GM12878 (cell line): ENCODE measurements at places on chromosomes 12 and 14. TPM values are rescaled to one million over a fixed set of nuclear protein-coding genes. Genes with fewer than 3 reads are reported as not detected.

DNA sequence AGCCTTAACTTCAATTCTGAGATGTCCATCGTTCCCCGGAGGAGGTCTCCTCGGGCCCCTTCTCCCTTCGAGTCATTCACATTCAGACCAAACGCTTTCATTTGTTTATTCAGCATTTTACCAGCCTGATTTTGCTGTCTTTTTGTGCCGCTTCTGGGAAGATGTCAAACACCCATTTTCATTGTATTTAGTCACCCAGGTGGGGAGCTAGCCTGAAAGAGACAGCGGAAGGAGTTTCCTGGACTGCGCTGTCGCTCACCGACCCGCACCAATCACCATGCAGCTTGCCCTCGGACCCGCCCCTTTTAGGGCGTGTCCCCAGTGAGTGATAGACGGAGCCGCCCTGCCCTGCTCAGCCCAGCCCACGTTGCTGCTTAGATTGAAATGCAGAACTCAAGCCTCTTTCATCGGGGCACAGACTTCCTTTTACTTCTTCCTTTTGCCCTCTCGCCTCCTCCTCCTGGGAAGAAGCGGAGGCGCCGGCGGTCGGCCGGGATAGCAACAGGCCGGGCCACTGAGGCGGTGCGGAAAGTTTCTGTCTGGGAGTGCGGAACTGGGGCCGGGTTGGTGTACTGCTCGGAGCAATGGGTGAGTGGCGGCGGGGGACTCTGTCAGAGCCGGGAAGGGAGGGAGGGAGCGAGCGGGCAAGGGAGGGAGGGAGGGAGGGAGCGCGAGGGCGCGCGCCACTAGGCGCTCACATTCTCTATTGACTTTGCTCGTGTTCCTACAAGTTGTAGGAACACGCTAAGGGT, at the start of gene PAX9:
TSS of gene PAX9 (plus strand) at position 355 of the 752 bp plus-strand sequence. CDS start at position 585, 230 bp downstream.
- DNase-seq = peak; percentile 23
- H3K27ac ChIP-seq = no peak within 1 kb of the TSS

- peaks cover 18% of the 10 kb centered on the region for H3K4me1 ChIP-seq
- DNase-seq = no peak
- H3K36me3 ChIP-seq = no peaks in the 10 kb centered on the region
Measured at GRCh38 chr12:132429946-132430643, 59.9 kb upstream of the FBRSL1 start.

Gene LAG3
- 4.2 and 5.2 TPM in 2 replicates for total RNA-seq

GRCh38 chr12:89073027-89073398, 279.3 kb downstream of the DUSP6 start:
- no peak overlapping the region for H3K27ac ChIP-seq
- no peaks in the 10 kb centered on the region for H3K36me3 ChIP-seq
- H3K4me3 ChIP-seq = no peak overlapping the region
- DNase-seq = no peak

DNA sequence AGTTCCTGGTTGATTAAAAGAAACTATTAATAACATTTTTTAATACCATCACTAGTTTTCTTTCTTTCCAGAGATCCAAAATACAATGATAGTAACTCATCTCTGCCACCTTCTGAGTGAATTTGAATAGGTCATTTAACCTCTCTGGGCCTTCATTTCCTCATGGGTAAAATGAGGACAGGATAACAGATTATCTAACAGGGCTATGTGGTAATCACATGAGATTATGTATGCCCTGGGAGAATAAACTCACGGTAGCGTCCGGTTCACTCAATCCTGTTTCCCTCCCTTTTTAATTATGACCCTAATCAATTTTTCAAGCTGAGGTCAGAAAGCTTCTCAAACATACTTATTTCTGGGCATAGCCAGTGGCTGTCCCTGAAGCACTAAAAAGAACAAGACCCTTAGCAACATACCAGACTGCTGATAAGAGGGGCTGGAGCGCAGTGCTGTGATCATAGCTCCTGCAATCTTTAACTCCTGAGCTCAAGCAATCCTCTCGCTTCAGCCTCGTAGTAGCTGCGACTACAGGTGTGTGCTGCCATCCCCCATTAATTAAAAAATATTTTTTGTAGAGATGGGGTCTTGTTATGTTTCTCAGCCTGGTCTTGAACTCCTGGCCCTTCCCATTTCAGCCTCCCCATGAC, 24.2 kb downstream of the ATXN2 start:
- peaks cover 6% of the 10 kb centered on the region for H3K4me1 ChIP-seq
- no peak overlapping the region for H3K4me3 ChIP-seq
- H3K36me3 ChIP-seq = no peaks in the 10 kb centered on the region
- DNase-seq = no peak
- H3K27ac ChIP-seq = no peak overlapping the region

Gene PGF
- total RNA-seq = 1.0 and 1.1 TPM in 2 replicates

DNA sequence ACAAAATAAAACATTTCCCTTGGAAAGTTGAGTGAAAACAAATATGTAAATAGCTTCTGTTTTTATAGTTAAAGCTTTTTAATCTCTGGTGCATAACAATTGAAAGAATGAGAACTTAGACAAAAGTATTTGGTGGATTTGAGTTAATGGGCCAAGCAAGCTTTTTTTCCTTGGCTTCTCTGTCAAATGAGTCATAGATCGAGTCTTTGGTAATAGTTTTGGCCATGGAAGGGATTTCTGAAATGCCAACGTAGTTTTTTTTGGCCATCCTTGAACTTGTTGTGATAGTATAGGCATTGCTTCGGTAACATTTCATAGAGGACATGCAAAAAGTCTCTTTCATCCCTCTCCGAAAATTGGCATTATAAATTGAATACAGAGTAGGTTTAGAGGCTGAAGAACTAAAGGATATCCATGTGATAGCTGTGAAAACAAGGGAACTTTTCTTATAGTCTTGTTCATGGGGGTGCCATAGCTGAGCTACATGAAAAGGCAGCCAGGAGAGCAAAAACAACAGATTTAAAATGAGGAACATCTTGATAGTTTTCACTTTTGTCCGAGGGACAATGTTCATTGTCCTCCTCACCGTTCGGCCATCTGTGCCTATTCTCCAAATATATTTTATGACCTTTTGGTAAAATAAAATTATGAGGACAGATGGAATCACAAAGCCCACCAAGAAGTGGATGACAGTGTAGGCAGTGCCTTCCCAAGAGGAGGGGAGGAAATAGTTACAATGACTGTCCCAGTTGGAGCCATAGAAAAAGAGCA, 34.7 kb downstream of the GPR19 start:
- H3K27me3 ChIP-seq = no peaks in the 10 kb centered on the region
- peaks cover 4% of the 10 kb centered on the region; the same call in 1 of the 2 replicates for H3K4me1 ChIP-seq
- no peaks in the 10 kb centered on the region for H3K36me3 ChIP-seq
- no peak overlapping the region for H3K4me3 ChIP-seq
- no peak for DNase-seq

- DNase-seq = no peak
- no peaks in the 10 kb centered on the region for H3K27me3 ChIP-seq
- no peaks in the 10 kb centered on the region for H3K4me1 ChIP-seq
Measured at GRCh38 chr12:14853961-14854360, 10.6 kb upstream of the ART4 start.

GRCh38 chr12:92696216-92696615, 6.6 kb upstream of the PLEKHG7 start:
- H3K4me3 ChIP-seq = no peak overlapping the region
- no peaks in the 10 kb centered on the region for H3K4me1 ChIP-seq
- no peak overlapping the region for H3K27ac ChIP-seq
- no peak for DNase-seq
- no peaks in the 10 kb centered on the region for H3K27me3 ChIP-seq
- no peaks in the 10 kb centered on the region for H3K36me3 ChIP-seq

- H3K27me3 ChIP-seq = no peaks in the 10 kb centered on the region
- no peak for DNase-seq
- H3K36me3 ChIP-seq = no peaks in the 10 kb centered on the region
- no peak overlapping the region for H3K4me3 ChIP-seq
- peaks cover 7% of the 10 kb centered on the region for H3K4me1 ChIP-seq
- H3K27ac ChIP-seq = no peak overlapping the region
Measured at GRCh38 chr14:61179061-61179690, 102.0 kb downstream of the TMEM30B start.

GRCh38 chr14:36507847-36508417, 12.1 kb downstream of the NKX2-1 start:
- H3K36me3 ChIP-seq = no peaks in the 10 kb centered on the region
- no peak for DNase-seq
- no peak overlapping the region for H3K4me3 ChIP-seq
- no peak overlapping the region for H3K27ac ChIP-seq

GRCh38 chr14:68616221-68616902, 176.5 kb downstream of the ZFP36L1 start:
- H3K27ac ChIP-seq = no peak overlapping the region
- no peaks in the 10 kb centered on the region for H3K36me3 ChIP-seq
- H3K27me3 ChIP-seq = no peaks in the 10 kb centered on the region
- DNase-seq = no peak

DNA sequence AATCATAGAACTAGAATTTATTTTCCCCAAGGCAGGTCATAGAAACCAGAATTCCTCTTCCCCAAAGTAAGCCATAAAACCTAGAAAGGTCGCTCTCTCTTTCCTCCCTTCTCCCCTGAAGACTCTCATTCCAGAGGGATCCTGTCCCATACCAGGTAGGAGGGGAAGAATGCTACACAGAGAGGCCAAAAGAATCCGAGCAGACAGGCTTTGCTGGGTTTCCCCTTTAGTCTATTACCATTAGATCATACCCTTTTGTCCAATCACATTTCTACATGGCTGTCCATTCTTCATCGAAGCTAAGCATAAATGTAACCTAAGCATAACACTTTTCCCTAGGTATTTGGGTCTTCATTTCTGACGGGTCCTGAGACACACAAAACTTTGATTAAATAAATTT, 204.5 kb downstream of the SPTSSA start:
- H3K36me3 ChIP-seq = no peaks in the 10 kb centered on the region
- H3K27ac ChIP-seq = no peak overlapping the region
- no peaks in the 10 kb centered on the region for H3K4me1 ChIP-seq
- no peak overlapping the region for H3K4me3 ChIP-seq

- H3K4me1 ChIP-seq = no peaks in the 10 kb centered on the region
- no peaks in the 10 kb centered on the region for H3K36me3 ChIP-seq
- no peak overlapping the region for H3K4me3 ChIP-seq
- no peaks in the 10 kb centered on the region for H3K27me3 ChIP-seq
Measured at GRCh38 chr14:60862283-60862682, 118.6 kb downstream of the TRMT5 start.
